ENCODE measurements at places on chromosomes 5 and 9.

DNA sequence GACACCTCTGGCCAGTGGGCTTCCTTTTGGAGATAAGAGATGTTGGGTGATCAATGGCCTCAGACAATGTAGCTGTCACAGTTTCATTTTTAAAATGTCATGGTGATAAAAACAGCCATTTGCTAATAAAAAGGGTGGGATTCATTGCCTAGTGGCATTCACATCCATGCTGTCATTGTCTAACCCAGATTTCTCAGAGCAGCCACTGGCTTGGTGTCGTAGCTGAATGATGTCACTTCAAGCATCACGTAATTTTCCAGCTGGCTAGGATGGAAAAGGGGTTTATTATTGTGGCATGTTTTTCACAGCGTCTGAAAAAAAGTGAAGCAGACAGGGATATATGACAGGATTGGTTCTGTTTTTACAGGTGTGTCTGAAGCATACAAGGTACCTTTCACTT is 184.7 kb downstream of the AOPEP start:
- DNase-seq, result no peak

- no peak for DNase-seq
Observed at GRCh38 chr9:27663526-27663925, 90.2 kb upstream of the C9orf72 start.

- no peak for DNase-seq
Observed at GRCh38 chr5:37665272-37665671, 174.6 kb downstream of the GDNF start.

DNA sequence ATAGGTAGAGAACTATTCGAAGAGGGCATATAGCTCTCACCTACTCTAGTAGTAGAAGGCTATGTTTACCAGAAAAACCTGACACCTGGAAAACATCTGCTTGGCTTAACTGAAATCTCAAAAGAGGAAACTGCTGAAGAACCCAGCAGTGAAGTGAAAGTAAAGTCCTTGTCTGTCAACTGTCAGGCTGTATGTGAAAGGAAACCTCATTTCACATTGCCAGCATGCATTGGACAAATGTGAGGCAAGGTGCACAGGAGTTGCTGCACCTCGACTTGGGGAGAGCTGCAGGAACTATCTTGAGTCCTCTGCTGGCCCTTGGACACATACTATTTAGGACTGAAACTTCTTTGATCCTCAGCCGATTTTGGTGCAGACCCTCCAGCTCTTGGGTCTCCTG is 53.3 kb downstream of the NREP start:
- peak; percentile 33 for DNase-seq

GRCh38 chr5:77066823-77067442 is 20.2 kb downstream of the ZBED3 start:
- DNase-seq, result no peak

DNA sequence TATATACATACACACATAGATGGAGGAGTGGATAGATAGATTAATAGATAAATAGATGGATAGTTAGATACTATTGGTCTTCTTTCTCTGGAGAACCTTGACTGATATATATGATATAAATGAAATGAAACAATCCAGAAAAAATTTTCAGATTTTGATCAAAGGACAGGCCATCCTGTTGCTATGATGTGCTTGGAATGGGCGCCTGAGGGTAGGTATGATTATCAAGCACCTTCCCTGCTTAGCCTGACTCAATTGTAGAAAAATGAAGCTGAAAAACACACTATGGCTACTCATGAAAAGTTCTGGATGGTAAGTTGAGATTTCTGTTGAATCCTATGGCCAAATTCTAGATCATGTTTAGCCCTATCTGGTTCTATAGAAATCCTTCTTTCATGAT is 266.5 kb upstream of the KLF4 start:
- no peak for DNase-seq

DNA sequence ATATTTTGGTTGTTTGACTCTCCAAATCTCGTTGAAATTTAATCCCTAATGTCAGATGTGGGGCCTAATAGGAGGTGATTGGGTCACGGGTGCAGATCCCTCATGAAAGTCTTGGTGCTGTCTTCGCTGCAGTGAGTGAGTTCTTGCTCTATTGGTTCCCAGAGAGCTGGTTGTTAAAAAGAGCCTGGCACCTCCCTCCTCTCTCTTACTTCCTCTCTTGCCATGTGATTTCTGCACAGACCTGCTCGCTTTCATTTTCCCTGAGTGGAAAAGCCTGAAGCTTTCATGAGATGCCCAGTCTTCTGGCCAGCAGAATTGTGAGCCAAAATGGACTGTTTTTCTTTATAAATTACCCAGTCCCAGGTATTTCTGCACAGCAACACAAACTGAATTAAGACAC is 221.6 kb downstream of the MAT2B start:
- no peak for DNase-seq

DNA sequence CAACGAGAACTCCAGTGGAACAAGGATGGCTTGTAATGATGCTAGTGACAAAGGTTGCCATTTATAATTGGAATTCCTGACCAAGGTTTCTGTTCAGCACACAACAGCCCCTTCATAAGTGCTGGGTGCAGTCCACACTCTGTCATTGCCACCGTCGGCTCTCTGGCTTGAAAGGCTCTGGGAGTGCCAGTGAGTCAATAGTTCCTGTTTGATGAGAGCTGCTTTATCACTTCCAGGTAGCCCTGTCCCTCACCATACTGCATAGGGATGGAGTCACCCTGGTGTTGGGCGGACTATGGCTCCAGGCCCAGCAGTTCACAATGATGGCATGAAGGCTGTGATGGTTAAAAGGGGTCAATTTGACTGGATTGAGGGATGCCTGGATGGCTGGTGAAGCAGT is 34.6 kb upstream of the SEMA4D start:
- DNase-seq, result no peak

- DNase-seq, result no peak
Observed at GRCh38 chr5:150402901-150403342, 9.8 kb downstream of the CD74 start.

- DNase-seq, result no peak
Observed at GRCh38 chr5:39360471-39361111, 3.7 kb downstream of the C9 start.

DNA sequence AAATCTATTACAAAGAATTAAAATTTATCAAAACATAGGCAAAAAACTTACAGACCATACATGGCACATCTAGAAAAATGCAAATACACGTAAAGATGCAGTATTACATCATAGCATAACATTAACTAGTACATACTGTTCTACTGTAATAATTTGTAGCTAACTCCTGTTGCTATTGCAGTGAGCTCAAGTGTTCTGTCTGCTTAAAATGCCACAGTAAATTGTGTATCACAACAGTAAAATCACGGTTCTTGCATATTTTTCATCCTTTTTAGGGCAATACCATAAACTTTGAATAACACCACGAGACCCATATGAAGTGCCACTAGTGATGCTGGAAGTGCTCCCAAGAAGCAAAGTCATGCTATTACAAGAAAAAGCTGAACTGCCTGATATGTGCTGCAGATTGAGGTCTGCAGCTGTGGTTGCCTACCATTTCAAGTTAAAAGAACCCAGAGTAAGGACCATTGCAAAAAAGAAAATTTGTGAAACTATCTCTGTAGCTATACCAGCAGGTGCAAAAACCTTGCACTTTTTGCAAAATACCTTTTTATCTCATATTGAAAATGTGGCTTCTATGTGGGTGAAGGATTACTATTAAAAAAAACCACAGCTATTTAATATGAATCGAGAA is 14.2 kb downstream of the HOMER1 start:
- no peak for DNase-seq

DNA sequence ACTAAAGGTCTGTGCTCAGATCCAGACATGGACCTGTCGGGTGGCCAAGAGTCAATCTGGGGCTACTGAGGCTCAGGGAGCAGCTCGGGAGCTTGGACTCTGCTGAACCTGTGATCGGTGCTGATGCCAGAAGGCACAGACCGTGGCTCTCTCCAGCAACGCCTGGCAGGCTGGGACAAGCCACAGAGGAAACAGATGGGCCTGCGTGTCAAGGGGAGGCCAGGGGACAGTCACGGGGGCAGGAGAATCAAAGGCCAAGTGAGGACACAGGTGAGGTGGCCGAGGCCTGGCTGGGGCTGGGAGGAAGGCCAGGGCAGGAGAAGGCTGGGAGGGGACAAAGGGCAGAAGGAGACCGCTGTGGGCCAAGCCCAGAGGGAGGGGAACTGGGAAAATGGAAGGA is 43.4 kb downstream of the EPB41L4B start:
- DNase-seq, result no peak

DNA sequence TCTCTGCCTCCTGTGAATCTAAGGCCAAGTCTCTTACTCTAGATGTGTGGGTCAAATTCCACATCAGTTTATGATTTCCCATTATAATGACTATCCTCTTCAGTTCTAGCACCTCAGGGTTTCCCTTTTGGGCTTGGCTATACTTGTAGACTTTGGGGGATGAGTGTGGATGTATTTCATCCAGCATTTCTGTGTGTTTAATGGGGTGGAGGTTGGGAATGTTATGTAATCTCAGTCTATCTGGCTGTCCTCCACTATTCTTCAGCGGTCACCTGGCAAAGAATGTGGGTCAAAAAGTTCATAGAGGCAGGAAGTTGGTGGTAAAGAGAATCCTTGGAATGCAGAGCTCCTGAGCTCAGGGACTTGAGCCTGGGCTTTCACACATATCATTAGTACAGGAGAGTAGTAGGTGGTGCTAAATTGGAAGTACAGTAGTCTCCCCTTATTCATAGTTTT is 64.9 kb downstream of the CFAP95 start:
- DNase-seq, result no peak

GRCh38 chr5:148595697-148596096 is 58.6 kb downstream of the HTR4 start:
- DNase-seq, result no peak

DNA sequence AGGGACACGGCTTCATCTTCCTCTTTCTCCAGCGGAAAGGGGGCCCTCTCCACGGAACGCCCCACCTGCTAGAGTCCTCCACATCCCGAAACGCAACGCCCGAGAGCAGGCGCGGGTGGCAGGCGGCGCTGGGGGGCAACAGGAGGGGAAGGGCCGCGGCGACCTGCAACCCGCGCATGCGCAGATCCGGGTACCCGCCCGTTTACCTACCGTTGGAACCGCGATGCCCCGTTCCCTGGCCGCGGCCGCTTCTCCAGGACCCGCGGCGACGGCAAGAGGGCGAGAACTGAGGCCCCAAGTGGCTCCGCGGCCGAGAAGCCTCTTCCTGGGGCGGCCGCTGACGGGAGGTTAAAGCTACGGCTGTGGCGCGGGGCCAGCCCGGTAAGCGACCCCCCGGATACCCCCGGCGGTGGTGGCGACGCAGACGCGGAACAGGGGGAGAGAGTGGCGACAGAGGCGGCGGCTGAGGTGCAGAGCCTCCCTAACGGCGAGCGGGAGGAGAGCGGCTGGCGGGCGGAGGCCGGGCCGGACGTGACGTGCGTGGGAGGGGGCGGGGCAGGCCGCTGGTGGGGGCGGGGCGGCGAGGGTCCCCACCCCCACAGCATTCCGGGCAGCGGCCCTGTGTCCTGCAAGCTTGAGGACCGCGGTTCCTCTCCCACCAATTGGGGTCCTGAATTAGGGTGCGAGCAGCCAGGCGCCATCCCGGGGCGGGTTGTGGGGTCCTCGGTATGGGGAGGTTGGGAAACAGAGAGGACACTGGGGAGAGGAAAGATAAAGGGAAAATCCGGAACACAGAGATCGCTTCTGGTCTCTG is at the start of gene FAM13B:
Gene FAM13B, minus strand, starts transcription at position 508 of the 814 bp plus-strand sequence. CDS start 13,968 bp downstream, outside the sequence.
- peak; percentile 63 for DNase-seq

DNA sequence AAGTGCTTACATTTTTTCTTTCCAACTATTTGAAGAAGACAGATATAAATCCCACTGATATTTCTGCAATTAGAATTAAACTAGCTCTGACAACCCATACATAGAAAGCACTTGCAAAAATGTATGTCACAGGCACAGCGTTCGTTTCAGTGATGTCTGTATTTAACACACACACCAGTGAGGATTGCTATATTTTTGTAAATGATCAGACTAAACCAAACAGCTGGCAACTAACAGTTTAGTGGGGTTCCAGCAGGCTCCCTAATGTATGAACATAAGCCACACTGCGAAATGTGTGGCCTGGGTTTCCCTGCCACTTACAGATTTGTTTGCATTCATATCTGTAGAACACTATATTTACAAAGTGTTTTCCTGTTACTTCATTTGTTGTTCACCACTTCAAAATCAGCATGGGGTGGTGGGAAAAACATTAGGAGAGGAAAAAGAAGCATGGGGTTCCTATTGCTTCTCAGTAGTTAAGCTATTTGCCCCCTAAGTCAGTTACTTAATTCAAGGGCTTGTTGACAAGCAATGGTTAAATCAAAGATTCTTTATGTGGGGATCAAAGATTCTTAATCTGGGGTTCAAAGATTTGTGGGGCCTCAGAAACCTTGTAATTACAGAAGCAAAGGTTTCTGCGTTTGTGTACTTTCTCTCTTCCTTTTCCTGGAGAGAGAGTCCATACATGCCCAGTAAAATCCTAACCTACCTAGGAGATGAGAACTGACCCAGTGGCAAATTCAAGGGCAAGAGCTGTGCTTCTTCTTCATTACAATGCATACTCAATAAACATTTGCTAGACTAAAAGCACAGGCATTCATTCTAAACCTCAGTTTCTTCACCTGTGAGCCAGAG is 27.1 kb downstream of the ZNF608 start:
- DNase-seq, result no peak

DNA sequence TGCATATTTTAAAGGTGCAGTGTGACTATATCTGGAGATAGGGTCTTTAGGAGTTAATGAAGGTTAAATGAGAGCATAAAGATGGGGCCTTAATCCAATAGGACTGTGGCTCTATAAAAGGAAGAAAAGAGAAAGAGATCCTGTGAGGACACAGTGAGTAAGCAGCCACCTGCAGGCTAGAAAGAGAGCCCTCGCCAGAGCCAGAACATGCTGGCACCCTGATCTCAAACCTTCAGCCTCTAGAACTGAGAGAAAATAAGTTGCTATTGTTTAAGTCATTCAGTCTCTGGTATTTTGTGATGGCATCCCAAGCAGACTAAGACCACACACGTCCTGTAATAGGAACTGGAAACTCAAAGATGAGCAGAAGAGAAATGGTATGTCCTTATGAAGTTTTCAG is 41.0 kb downstream of the RNF180 start:
- no peak for DNase-seq

DNA sequence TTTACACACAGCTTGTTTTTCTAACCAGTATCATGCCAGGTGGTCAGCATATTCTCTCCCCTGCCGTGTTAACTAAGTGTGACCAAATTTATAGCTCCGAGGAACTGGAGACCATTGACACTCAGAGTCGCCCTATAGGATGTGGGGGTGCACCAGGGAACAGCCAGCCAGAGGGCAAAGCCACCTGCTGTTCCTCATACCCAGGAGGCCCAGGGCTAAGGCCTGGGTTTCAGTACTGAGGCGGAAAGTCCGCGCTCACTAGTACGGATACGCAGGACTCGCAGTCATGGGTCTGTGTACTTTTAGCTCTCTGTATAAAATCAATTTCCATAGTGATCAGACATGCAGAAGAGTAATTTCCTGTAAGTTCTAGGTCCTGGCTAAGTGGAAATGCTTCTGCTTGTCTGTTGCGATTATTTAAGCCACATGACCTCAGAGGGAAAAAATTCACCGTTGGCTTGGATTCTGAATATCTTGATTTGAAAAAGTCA is 247.0 kb downstream of the AOPEP start:
- no peak for DNase-seq

- peak; percentile 42 for DNase-seq
Observed at GRCh38 chr5:132425009-132425937, 55.8 kb downstream of the SLC22A5 start.

Measured in GM12891 (cell line).